ENCODE measurements at places on chromosomes 11 and 22. TPM values are rescaled to one million over a fixed set of nuclear protein-coding genes. Genes with fewer than 3 reads are reported as not detected.

GRCh38 chr11:41413843-41414242, 45.6 kb downstream of the LRRC4C start:
- no peak overlapping the region for H3K4me3 ChIP-seq
- no peaks in the 10 kb centered on the region for H3K27me3 ChIP-seq
- no peak overlapping the region for H3K27ac ChIP-seq
- H3K4me1 ChIP-seq: no peaks in the 10 kb centered on the region
- no peak for DNase-seq
- H3K36me3 ChIP-seq: no peaks in the 10 kb centered on the region

GRCh38 chr22:17143826-17144225, 15.3 kb downstream of the HDHD5 start:
- H3K27ac ChIP-seq: no peak overlapping the region
- no peaks in the 10 kb centered on the region for H3K4me1 ChIP-seq
- peaks cover 77% of the 10 kb centered on the region for H3K36me3 ChIP-seq
- no peaks in the 10 kb centered on the region for H3K27me3 ChIP-seq

GRCh38 chr22:49274754-49275380, 552.8 kb downstream of the BRD1 start:
- H3K27ac ChIP-seq: no peak overlapping the region
- no peak overlapping the region for H3K4me3 ChIP-seq
- no peak for DNase-seq
- no peaks in the 10 kb centered on the region for H3K36me3 ChIP-seq
- no peaks in the 10 kb centered on the region for H3K4me1 ChIP-seq

- no peak overlapping the region for H3K27ac ChIP-seq
- no peaks in the 10 kb centered on the region for H3K27me3 ChIP-seq
- H3K4me1 ChIP-seq: peaks cover 16% of the 10 kb centered on the region
- H3K36me3 ChIP-seq: no peaks in the 10 kb centered on the region
- no peak for DNase-seq
- H3K4me3 ChIP-seq: no peak overlapping the region
Measured at GRCh38 chr22:29607426-29607825, 4.0 kb downstream of the NF2 start.

DNA sequence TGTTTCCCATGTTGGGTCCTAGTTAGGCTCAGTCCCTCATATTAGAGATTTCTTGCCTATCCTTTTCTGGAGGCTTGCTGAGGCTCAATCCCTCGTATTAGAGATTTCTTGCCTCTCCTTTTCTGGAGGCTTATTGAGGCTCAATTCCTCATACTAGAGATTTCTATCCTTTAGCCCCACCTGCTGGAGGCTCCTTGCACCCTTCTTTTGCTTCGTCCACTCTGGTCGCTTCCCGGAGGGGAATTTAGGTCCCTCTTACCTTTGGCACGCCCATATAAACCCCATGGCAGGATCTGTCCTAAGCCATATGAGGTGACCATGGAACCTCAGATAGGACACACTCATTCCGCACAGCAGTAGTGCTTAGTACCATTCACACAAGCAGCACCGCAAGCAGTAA, 15.9 kb downstream of the CYP2D6 start:
- H3K27ac ChIP-seq: no peak overlapping the region
- H3K36me3 ChIP-seq: no peaks in the 10 kb centered on the region
- DNase-seq: no peak

- no peaks in the 10 kb centered on the region for H3K4me1 ChIP-seq
- H3K27me3 ChIP-seq: no peaks in the 10 kb centered on the region
- no peak for DNase-seq
- no peaks in the 10 kb centered on the region for H3K36me3 ChIP-seq
Measured at GRCh38 chr11:116234989-116235568, 537.7 kb downstream of the BUD13 start.

DNA sequence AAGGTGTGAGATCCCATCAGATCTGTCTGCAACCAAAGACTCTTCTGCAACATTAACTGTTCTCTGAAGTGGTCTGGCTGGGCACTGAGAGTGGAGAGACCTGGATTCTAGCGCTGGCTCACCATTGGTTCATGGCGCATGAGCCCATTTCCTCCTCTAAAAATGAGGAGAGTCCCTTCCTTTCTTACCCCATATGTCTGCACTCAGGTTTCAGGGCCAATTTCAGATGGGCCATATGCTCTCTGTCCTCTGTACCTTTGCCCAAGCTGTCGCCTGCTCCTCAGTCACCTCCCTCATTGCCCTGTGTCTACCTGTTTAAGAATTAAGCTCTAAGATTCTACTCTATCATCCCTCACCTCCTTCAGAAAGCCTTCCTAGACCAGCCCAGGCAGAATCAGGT, 484.7 kb downstream of the INSC start:
- no peaks in the 10 kb centered on the region for H3K27me3 ChIP-seq
- no peak for DNase-seq
- no peaks in the 10 kb centered on the region for H3K4me1 ChIP-seq
- H3K27ac ChIP-seq: no peak overlapping the region
- no peak overlapping the region for H3K4me3 ChIP-seq

Gene BSX
- not detected for total RNA-seq

Gene LDLRAD3
- total RNA-seq: 6.9 TPM

Gene LINC01488
- total RNA-seq: not detected

Measured in naive thymus-derived CD4-positive, alpha-beta T cell (primary cell).